ENCODE measurements at places on chromosomes 4 and X. TPM values are rescaled to one million over a fixed set of nuclear protein-coding genes. Genes with fewer than 3 reads are reported as not detected.

The BMX gene
- not detected for total RNA-seq

The ADH4 gene
- total RNA-seq: not detected

GRCh38 chrX:143800150-143800549, 79.6 kb upstream of the SPANXN2 start:
- no peak for DNase-seq

The BEX1 gene
- 4.4 TPM for total RNA-seq

DNA sequence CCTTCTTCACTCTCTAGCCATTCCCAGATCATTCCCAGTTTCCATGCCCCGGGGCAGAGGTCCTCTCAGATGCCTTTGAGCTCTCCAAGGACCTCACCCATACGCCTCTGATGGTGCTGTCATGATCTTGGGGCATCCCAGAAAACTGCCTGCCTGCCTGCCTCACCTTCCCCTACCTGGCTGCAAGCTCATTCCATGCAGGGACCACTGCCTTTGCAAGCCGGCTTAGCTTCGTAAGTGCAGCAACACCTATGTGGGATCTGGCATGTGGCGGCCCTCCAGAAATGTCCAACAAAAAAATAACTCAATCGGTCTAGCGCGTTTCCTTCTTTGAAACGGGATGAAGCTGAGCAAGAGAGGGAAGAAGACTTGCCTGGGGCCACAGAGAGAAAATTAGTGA, 53.0 kb downstream of the C4orf50 start:
- DNase-seq: no peak

GRCh38 chrX:72479324-72480274, 93.0 kb downstream of the HDAC8 start:
- DNase-seq: no peak

- DNase-seq: no peak
Observed at GRCh38 chr4:153780876-153781275, 8.0 kb downstream of the SFRP2 start.

The UBE2A gene
- total RNA-seq: 36.6 TPM

The APLN gene
- total RNA-seq: 0.72 TPM

GRCh38 chr4:79211490-79211889, 114.4 kb downstream of the NAA11 start:
- DNase-seq: no peak
